ENCODE measurements at places on chromosomes 2 and 18.

GRCh38 chr2:225274751-225275150, 124.8 kb upstream of the NYAP2 start:
- no peak for DNase-seq

- DNase-seq, result no peak
These were observed 77.5 kb upstream of the PROKR1 start for GRCh38 chr2:68565858-68566257.

GRCh38 chr2:110816404-110817365, 84.3 kb downstream of the ACOXL start:
- no peak for DNase-seq

DNA sequence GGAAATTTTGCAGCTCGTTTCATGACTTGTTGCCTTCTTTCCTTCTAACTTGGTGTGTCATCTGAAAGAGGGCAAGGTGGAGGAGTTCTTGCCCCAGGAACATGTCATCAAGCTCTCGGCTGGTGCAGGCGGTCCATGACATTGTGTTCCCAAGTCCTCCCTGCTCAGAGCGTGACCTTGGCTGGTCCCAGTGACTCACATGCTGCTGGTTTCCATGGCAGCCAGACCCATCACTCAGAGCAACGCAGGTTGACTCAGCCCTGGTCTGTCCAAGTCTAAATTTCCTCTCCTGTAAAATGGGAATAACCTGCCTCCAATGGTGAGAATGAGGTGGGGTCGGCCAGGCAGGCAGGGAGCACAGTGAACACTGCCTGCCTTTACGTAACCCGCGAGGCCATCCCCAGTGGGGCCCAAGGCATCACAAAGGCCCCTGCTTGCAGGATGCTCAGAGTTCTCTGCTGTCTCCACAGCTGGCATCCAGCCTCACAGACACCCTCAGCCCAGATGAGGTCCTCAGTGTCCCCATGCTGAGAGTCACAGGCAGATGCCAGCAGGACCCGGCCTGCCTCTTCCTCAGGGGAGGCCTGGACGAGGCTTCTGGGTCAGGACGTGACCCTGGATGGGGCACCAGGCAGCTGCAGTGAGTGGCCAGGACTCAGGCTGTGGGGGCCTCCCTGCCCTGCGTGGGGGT, 143.7 kb downstream of the TPO start:
- DNase-seq, result no peak

DNA sequence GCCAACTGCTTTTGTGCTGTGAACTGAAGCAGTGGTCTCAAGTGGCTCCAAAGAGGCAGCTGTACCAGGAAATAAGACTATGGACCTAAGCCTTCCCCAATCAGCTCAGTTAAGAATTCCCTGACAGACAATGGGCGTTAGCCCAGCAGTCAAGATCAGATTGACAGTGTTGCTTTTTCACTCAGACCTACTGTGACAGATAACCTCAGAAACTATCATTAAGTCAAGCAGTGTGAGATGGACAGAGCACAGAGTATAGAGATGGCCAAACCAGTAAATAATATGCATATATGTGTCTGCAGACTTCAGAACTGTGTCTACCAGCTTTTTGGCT, 215.3 kb downstream of the ZFP36L2 start:
- no peak for DNase-seq

GRCh38 chr2:142897807-142898206, 20.3 kb downstream of the KYNU start:
- no peak for DNase-seq

DNA sequence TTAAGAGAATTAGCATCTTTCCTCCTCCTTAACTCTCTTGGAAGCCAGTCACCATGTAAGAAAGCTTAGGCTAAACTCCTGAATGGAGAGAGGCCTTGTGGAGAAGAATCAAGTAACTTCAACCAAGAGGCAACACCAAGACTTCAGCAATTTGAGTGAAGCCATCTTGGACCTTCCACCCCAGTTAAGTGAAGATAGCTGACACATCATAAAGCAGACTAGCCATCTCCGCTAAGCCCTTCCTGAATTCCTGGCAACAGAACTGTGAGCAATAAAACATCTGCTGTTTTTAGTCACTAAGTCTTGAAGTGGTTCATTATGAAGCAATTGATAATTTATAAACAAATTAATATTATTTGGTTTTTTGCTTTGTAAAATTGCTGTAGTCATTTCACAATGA, 1.5 kb upstream of the ZNF397 start:
- DNase-seq, result no peak

- DNase-seq, result no peak
These were observed 484.4 kb downstream of the CMPK2 start for GRCh38 chr2:6381326-6381725.

DNA sequence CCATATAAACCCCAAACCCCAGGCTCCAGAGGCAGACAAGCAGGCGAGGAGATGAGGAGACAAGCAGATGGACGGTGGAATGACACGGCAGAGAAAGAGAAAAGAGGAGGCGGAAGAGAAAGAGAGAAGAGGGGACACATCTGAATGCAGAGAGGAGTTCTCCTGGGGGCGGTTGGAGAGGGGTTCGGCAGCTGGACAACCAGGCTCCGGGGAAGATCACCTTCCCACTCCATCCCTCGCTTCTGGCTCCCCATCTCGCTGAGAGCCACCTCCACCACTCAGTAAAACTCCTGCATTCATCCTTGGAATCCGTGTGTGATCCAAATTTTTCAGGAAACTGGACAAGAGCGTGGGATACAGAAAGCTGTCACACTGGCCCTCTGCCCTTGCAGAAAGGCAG, 966.7 kb upstream of the NXPH2 start:
- no peak for DNase-seq

DNA sequence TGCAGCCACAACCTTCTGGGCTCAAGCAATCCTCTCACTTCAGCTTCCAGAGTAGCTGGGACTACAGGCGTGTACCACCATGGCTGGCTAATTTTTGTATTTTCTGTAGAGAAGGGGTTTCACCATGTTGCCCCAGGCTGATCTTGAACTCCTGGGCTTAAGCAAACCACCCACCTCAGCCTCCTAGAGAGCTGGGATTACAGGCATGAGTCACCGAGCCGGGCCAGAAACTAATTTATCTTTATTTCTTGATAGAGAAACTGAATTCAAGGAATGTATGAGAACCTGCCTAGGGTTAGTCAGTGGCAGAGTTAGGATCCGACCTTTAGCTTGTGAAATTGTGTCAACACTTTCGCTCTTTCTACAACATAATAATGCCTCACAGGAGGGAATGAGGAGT, 19.3 kb upstream of the ITGAV start:
- DNase-seq, result no peak

GRCh38 chr2:171878481-171878993, 15.5 kb downstream of the SLC25A12 start:
- no peak for DNase-seq

- no peak for DNase-seq
These were observed 81.5 kb upstream of the PGAP1 start for GRCh38 chr2:197007716-197008628.

DNA sequence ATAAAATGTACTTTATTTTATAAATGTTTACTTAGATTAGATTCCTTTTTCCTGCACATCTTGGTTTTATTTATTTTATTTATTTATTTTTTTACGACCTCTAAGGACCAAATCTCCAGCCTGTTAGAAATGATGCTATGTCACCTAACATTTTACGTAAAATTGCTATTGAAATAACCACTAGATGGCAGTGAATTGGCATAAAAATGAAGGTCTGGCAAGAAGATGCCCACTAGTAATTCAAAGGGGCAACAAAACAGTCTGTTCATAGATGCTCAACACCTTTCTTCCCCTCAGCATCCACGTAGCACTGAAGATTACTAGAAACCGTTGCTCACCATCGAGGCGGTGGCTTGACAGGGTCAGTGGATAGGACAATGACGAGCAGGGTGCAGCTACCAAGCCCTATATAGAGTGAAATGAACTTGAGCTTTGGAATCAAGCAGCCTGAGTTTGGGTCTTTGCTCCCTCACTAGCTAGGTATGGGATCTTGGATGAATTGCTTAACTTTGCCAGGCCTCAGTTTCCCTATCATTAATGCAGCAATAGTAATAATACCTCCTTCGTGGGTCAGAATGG, 128.7 kb upstream of the L3MBTL4 start:
- DNase-seq, result no peak

- no peak for DNase-seq
These were observed 146.8 kb downstream of the TGIF1 start for GRCh38 chr18:3596637-3597384.

- DNase-seq, result no peak
These were observed 4.5 kb upstream of the RBMS1 start for GRCh38 chr2:160498137-160498536.

DNA sequence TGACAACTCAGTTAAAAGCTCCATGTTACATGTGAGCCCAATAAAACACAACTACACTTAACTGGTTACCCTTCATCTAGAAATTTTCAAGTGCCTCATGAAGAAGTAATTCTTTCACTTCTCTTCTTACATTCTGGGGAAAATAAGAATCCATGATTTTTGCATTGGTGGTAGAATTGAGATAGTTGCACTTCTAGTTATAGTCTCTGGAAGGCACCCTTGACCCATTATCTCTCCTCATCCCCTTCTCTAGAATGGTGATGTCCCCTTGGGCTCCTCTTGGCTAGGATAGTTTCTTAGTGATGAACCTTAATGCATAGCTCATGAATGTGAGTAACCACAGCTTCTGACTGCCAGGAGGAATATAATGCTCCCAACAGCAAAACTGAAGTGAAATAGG, 3.6 kb downstream of the LGALSL start:
- no peak for DNase-seq

DNA sequence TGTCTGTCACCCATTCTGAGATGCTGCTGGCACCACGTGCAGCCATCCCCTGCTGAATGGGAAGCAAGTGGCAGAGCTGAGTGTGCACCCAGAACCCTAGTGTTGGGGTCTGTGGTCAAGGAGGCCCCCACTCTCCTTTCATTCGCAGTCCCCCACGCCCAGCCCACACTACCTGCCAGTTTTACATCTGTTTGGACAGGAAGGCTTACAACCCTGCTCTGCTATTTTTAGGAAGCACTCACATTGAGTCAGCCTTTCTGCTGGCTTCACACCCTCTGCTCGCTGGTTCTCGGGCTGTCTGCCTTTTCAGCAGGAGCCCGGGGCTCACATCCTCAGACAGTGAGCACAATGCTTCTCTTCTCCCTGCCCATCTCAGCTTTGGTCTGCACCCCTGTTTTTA, 10.7 kb upstream of the ADCY3 start:
- DNase-seq, result no peak

- no peak for DNase-seq
These were observed 185.4 kb downstream of the TFCP2L1 start for GRCh38 chr2:121099329-121100290.

DNA sequence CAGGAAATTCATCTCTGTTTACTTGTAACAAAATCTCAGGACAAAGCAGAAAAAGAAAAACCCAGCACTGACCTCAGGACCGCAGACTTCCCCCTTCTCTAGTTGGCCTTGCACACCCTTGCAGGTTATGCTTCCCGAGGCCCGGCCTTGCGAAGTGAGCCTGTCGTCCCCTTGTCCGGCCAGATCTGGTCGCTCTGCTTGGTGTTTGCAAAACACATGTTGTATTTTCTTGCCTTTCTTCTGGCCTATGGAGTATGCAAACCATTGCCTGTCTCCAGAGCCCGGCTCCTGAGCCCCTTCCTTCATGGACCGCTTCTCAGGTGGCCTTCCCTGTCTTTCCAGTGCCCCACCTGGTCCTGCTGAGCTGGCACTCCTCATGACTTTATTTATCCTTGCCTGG, 4.8 kb downstream of the IMPA2 start:
- DNase-seq, result no peak

- no peak for DNase-seq
These were observed 20.0 kb upstream of the ITGAV start for GRCh38 chr2:186569897-186570296.

- no peak for DNase-seq
These were observed 706 bp downstream of the UBXN2A start for GRCh38 chr2:23940718-23941620.

DNA sequence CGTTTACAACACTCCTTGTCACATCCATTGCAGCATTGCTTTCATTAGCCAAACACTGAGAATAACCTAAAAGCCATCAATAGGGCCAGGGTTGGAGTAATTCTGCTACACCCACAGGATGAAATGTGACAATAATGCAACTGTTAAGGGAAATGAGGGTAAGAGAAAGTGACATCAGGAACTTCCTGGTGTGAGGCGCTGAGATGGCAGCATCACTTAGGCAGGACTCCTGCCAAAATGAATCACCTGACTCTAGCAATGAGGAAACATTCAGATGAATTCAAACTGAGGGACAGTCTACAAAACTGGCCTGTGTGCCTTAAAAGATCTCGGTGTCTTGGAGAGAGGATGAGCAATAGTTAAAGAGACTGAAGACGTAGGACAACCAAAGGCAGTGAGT, 115.6 kb upstream of the AGAP1 start:
- no peak for DNase-seq

DNA sequence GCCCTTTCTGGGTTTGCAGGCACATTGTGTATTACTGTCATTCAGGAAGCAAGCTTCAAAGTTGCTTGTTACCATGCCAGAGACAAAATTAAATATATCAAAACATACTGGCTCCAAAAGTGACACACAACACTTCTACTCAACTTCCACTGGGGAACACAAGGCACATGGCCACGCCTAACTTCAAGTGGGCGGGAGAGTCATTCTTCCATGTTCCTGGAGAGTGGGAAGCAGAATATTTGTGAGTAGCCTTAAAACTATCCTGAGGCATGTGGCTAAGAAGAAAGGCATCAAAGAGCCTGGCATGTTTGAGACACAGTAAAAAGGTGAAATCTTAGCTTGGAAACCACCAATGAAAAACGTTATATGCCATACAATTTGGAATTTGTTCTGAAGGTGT, 90.5 kb upstream of the TACR1 start:
- DNase-seq, result no peak

- no peak for DNase-seq
These were observed 32.4 kb downstream of the AP1S3 start for GRCh38 chr2:223805008-223805407.

DNA sequence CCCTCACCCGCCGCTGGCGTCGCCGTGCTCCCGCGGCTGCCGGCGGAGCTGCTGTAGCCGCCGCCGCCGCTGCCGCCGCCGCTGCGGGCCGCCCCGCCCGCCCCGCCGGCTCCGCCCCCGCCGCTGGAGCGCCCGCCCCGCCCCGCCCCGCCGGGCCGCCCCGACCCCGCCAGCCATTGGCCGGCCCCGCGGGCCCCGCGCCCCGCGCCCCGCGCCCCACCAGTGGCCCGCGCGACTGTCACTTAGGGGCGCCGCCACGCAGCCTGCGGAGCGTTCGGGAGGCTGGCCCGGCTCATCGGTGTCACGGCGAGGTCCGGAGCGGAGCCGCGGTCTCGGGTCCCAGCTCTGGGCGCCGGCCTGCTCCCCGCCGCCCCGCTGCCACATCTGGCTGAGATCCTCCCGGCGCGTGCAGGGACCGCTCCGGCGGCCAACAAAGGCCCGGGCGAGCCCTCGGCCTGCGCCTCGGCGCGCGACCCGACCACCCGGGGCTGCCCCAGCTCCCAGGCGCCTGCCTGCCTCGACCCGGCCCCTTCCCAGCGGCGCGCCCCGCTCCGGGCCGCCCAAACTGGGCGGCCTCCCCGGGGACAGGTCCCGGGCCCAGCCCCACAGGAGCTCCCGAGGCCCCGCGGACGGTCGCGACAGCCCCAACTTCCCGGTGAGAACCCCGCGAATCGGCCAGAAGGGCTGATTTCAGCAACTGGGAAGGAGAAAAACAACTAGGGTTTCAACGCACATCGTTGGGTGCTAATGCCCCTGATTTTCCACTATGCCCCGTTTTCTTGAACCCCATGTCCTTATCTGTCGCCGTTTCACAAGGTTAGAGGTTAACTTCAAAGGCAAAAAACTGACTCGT, at the start of gene MGAT4A:
Gene MGAT4A, minus strand, starts transcription at position 92 of the 853 bp plus-strand sequence. CDS start 4,800 bp downstream, outside the sequence.
- DNase-seq, result peak; percentile 63

GRCh38 chr2:241773511-241774418, 2.9 kb upstream of the GAL3ST2 start:
- no peak for DNase-seq

- DNase-seq, result no peak
These were observed 298.2 kb downstream of the CDCA7 start for GRCh38 chr2:173652767-173653431.
